ENCODE measurements at places on chromosomes 1 and 21.

GRCh38 chr1:64092851-64093371 lies 110.5 kb upstream of the UBE2U start:
- DNase-seq, result no peak

DNA sequence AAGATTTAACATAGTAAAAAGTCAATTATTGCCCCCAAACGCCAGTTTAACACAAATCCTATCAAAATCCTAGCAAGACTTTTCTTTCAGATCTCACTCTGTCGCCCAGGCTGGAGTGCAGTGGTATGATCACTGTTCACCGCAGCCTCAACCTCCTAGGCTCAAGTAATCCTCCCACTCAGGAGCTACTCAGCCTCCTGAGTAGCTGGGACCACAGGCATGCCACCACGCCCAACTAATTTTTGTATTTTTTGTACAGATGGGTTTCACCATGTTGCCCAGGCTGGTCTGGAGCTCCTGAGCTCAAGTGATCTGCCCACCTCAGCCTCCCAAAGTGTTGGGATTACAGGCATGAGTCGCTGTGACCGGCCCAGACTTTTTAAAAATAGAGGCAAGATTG lies 4.8 kb downstream of the SNIP1 start:
- no peak for DNase-seq

GRCh38 chr1:152741656-152742055 lies 16.2 kb upstream of the KPRP start:
- DNase-seq, result no peak

DNA sequence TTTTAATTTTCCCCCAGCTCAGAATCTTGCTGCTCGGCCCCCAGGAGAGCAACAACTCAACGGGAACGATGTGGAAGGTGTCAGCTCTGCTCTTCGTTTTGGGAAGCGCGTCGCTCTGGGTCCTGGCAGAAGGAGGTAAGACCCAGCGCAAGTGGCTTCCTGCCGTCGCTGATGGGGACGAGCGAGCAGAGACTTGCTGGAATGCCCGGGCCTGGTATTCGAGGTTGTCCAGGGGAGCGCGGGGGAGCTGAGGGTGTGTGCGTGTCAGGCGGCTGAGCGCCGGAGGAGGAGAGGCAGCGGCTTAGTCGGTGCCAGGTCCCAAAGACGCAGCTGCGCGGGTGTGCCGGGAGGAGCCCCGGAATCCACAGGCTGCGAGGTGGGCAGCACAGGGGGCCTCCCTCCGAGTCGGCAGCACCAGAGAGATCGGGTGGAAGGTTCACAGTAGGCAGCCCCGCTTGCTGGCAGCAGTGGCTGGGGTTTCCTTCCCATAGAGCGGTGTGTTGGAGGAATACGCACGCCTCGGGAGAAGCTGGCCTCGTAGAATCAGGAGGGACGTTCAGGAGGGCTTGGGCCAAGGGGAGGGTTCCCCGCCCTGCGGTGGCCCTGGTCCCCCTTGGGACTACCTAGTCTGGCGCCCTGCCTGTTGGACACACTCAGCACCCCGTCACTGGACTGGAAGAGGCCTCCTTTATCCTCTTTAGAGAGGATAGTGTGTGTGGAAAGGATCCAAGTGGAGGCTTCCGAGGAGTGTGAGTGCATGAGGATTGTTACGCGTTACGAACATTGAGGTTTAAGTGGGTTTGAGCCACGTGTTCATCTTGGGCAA lies 547 bp downstream of the PDPN start:
- no peak for DNase-seq

- DNase-seq, result no peak
These were observed 368.3 kb upstream of the TMPRSS15 start for GRCh38 chr21:18771845-18772380.

DNA sequence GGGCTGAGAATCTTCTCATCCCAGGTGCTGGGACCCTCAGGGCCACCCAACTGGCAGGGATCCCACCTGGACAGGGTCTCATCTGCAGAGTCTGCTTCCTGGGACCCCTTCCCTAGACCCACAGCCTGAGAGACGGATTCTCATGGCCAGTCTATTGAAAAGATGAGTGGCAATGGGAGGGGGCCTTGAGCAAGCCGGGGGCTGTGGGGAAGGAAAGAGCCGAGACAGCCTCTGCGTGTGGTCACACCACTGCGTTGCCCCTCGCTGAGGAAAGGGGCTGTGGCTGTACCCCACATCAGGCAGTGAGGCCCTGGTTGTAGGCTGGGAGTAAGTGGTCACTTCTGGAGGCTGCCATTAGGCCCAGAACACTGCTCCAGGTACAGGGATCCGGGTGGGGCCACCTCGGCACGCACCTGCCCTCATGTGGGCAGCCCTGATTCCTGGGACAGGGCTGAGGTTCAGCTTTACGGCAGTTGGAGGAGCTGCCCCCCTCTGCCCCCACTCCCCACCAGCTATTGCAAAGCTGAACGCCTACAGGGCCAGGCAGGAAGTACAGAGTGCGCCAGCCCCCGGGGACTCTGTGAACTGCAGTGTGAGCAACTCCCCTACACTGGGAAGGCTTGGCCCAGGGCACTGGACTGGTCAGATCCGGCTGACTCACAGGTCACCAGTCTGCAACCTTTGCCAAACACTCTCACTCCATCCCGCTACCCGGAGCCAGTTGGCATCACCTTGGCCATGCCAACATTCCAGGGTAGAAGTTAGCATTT lies 106.9 kb downstream of the RIPK4 start:
- no peak for DNase-seq

DNA sequence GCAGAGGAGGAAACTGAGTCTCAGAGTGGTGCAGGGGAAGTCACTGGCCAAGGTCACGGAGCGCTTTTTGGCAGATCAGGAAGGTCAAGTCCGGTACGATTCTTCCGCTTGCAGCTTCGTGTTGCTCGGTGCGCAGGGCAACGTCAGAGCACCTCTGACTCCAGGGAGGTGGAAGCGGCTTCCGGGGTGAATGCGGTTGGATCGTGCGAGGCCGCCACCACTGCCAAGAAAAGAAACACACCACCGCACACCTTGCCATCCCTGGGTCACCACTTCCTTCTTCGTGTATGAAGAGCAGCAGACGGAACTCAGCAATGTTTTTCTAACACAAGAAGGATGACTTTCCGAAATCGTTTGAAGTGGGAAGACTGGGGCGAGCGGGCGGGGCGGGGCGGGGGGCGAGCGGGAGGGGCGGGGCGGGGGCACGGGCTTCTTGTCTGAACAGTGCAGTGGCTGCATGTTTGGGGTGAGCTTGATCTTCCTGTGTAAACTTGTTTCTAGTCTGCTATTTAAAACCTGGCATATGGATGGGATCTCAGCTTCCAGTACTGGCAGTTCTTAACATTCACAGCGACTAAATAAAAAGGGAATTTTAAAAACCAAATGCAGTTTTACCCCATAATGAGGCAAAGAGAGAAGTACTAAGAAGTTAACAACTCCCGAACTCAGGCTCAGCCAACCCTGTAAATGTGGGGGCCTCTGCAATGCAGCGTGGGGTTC lies 300.0 kb downstream of the RRAGC start:
- DNase-seq, result no peak

- no peak for DNase-seq
These were observed 19.0 kb downstream of the THEMIS2 start for GRCh38 chr1:27891196-27891889.
